ENCODE measurements at places on chromosomes 3 and 15. TPM values are rescaled to one million over a fixed set of nuclear protein-coding genes. Genes with fewer than 3 reads are reported as not detected.

- H3K27ac ChIP-seq: no peak overlapping the region
- H3K4me1 ChIP-seq: peaks cover 38% of the 10 kb centered on the region
- H3K27me3 ChIP-seq: no peaks in the 10 kb centered on the region
- no peak overlapping the region for H3K4me3 ChIP-seq
- H3K36me3 ChIP-seq: no peaks in the 10 kb centered on the region
Measured at GRCh38 chr3:111726788-111727305, 131.7 kb upstream of the ZBED2 start.

DNA sequence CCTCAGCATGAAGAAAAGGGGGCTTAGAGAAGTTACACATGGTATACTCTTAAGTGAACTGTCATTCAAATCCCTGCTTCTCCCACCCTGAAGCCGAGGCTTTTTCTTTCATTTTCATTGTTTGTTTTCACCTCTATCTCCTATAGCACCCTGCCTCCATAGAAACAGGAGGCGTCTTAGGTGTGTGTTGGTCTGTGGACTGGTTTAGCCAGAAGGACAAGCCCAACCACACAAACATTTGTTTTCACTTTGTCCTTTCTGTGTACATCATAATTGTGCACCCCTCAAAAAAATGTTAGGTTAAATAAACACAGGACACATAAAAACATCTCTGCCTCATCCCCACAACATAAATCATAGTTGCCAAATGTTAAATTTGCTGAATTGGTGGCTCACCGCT, 73.3 kb upstream of the UBE2E2 start:
- DNase-seq: no peak
- H3K27ac ChIP-seq: no peak overlapping the region
- peaks cover 6% of the 10 kb centered on the region for H3K36me3 ChIP-seq
- H3K27me3 ChIP-seq: peaks cover 18% of the 10 kb centered on the region

DNA sequence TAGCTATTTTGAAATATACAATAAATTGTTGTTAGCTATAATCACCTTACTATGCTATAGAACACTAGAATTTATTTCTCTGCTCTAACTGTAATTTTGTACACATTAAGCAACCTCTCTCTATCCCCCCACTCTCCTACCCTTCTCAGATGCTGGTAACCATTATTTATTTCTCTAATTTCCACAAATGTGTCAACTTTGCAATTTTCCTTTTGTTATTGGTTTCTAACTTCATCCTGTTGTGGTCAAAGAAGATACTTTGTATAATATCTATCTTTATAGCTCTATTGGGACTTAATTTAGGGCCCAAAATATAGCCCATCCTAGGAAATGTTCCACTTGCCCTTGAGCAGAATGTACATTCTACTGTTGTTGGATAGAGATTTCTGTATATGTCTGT, 229.3 kb downstream of the SATB1 start:
- no peak overlapping the region for H3K27ac ChIP-seq
- H3K36me3 ChIP-seq: no peaks in the 10 kb centered on the region
- DNase-seq: no peak
- peaks cover 6% of the 10 kb centered on the region for H3K4me1 ChIP-seq

GRCh38 chr15:26702381-26702780, 70.5 kb downstream of the GABRB3 start:
- no peak overlapping the region for H3K27ac ChIP-seq
- no peak for DNase-seq
- no peaks in the 10 kb centered on the region for H3K36me3 ChIP-seq
- no peaks in the 10 kb centered on the region for H3K27me3 ChIP-seq
- no peak overlapping the region for H3K4me3 ChIP-seq
- no peaks in the 10 kb centered on the region for H3K4me1 ChIP-seq

GRCh38 chr3:50572158-50572557, 2.8 kb downstream of the HEMK1 start:
- peak; percentile 74 for DNase-seq
- H3K27me3 ChIP-seq: no peaks in the 10 kb centered on the region
- peaks cover 5% of the 10 kb centered on the region for H3K36me3 ChIP-seq
- H3K4me3 ChIP-seq: no peak overlapping the region

DNA sequence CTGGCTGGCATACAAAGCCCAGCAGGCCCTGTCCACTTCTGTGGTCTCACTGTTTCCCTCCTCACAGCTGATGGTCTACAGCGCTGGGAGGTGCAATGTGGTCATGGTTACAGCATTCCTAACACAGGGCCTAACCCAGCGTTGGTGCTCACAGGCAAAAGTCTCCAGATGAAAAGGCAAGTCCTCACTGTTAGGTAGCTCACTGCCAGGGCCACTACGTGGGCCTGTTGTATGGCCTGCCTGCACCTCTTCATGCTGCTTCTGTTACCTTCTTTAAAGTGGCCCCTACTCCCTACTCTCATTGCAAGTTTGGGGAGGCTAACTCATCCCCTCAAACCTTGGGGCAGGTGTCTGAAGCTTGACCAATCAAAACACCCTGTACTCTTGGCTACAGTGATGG, 31.3 kb downstream of the CCDC13 start:
- H3K27me3 ChIP-seq: no peaks in the 10 kb centered on the region
- DNase-seq: no peak
- no peaks in the 10 kb centered on the region for H3K36me3 ChIP-seq
- H3K27ac ChIP-seq: no peak overlapping the region

DNA sequence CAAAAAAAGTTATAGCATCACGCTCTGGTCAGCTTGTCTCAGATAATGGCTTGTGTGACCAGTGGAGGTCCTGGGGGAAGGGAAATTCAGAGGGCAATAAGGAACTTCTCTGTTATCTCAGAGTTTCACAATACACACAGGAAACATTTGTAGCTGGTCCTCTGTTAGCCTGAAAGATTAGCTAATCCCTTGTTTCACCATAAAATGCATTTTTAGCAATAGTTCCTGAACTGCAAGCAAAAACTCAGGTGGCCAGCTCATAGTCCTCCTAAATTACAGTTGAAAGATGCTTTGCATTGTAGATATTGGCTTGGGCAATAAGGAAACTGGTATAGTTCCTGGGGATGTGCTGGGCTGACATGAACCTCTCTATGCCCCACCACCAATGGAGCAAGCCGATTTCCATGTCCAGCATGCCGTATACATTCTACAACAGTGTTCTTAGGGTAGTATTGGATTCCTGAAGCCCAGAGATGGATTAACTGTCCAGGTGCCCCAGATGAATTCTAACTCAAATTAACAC, 141.5 kb upstream of the TBL1XR1 start:
- no peak overlapping the region for H3K27ac ChIP-seq
- H3K4me3 ChIP-seq: no peak overlapping the region
- no peaks in the 10 kb centered on the region for H3K36me3 ChIP-seq
- peak; percentile 54 for DNase-seq
- peaks cover 23% of the 10 kb centered on the region for H3K4me1 ChIP-seq

- H3K36me3 ChIP-seq: no peaks in the 10 kb centered on the region
- H3K27me3 ChIP-seq: no peaks in the 10 kb centered on the region
- no peak overlapping the region for H3K27ac ChIP-seq
- peaks cover 26% of the 10 kb centered on the region for H3K4me1 ChIP-seq
- H3K4me3 ChIP-seq: no peak overlapping the region
Measured at GRCh38 chr3:142858043-142858442, 30.8 kb downstream of the PCOLCE2 start.

GRCh38 chr3:182484682-182485081, 308.6 kb upstream of the ATP11B start:
- DNase-seq: no peak
- H3K4me1 ChIP-seq: no peaks in the 10 kb centered on the region
- no peaks in the 10 kb centered on the region for H3K36me3 ChIP-seq
- H3K27ac ChIP-seq: no peak overlapping the region

DNA sequence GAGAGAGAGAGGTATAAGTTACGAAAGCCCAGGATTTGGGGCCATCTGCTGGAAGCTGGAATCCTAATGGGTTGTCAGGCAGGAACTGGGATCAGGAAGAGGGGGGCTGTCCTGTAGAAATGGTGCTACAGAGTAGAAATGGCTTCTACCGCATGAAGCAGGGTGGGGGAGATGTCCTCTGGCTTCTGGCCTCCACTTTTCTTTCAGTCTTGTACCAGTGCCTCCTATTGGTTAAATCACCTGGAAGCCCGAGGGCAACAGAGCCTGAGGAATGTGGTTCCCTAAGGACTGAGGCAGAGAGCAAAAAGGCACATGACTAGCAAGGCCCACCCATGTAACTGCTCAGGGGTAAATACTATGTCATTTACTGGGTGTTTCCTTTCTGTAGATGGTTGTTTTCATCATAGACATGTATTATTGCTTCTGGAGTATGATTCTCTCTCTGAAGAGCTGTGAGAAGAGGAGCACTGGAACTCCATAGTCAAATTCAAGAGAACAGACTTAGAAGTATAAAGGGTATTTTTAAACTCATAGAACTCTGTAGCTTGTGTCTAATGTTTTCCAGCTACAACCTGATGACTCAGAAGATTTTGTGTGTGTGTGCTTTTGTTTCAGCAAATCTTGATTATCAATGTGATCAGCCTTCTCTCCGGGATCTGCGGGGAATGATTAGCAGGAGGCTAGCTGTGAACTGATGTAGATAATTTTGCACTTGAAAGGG, 20.2 kb upstream of the MITF start:
- no peak overlapping the region for H3K27ac ChIP-seq
- H3K27me3 ChIP-seq: no peaks in the 10 kb centered on the region
- peaks cover 16% of the 10 kb centered on the region for H3K4me1 ChIP-seq
- DNase-seq: no peak

GRCh38 chr3:194128202-194128918, 7.6 kb upstream of the HES1 start:
- H3K27ac ChIP-seq: no peak overlapping the region
- peaks cover 12% of the 10 kb centered on the region for H3K27me3 ChIP-seq
- H3K4me3 ChIP-seq: no peak overlapping the region
- H3K4me1 ChIP-seq: peaks cover 7% of the 10 kb centered on the region

GRCh38 chr15:60079210-60079609, 75.1 kb downstream of the FOXB1 start:
- no peak overlapping the region for H3K27ac ChIP-seq
- H3K4me1 ChIP-seq: peaks cover under 1% of the 10 kb centered on the region
- no peak for DNase-seq
- no peaks in the 10 kb centered on the region for H3K27me3 ChIP-seq
- H3K36me3 ChIP-seq: no peaks in the 10 kb centered on the region

- H3K4me1 ChIP-seq: peaks cover 5% of the 10 kb centered on the region
- no peaks in the 10 kb centered on the region for H3K36me3 ChIP-seq
- peak; percentile 76 for DNase-seq
- no peak overlapping the region for H3K27ac ChIP-seq
- H3K4me3 ChIP-seq: no peak overlapping the region
- peaks cover 20% of the 10 kb centered on the region for H3K27me3 ChIP-seq
Measured at GRCh38 chr15:42137461-42138261, 18.8 kb downstream of the PLA2G4F start.

DNA sequence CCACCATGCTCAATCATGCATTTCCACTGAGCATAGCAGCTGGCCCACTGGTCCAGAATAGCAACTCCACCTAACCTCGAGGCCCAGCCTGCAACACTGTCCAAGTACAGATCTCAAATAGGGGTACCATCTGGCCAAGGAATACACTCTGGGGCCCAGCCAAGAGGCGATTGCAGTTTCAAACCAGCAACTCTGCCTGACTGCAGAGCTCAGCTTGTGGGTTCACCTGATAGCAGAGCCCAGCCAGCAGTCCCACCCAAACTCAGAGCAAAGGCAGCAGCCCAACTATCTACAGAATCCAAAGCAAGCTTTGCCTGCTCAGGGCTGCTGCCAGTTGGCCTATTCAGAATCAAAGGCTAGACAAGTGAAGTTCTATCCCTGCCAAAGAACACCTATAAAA, 30.5 kb downstream of the POLQ start:
- H3K27me3 ChIP-seq: no peaks in the 10 kb centered on the region
- no peak overlapping the region for H3K27ac ChIP-seq
- DNase-seq: no peak
- H3K36me3 ChIP-seq: peaks cover 14% of the 10 kb centered on the region

GRCh38 chr3:62774221-62774620, 101.0 kb downstream of the CADPS start:
- no peaks in the 10 kb centered on the region for H3K27me3 ChIP-seq
- DNase-seq: peak; percentile 6
- peaks cover 6% of the 10 kb centered on the region for H3K4me1 ChIP-seq
- H3K27ac ChIP-seq: no peak overlapping the region
- H3K4me3 ChIP-seq: no peak overlapping the region

DNA sequence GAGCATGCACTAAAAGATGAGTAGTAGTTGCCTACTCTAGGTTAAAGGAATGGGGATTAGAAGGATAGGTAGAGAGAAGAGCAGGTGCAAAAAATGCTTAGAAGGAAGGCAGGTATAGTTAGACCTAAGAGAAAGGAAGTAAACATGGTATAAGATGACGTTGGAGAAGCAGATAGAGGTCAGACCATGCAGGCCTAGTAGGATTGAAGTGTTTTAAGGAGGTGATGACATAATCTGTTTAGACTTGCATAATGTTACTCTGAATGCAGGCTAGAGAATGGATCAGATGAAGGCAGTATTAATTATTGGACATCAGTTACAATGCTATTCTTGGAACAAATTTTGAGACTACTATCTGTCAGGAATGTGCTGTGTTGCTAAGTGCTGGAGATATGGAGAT, 11.1 kb upstream of the ECT2 start:
- no peaks in the 10 kb centered on the region for H3K36me3 ChIP-seq
- no peak overlapping the region for H3K27ac ChIP-seq
- DNase-seq: no peak
- H3K27me3 ChIP-seq: no peaks in the 10 kb centered on the region
- H3K4me1 ChIP-seq: no peaks in the 10 kb centered on the region

DNA sequence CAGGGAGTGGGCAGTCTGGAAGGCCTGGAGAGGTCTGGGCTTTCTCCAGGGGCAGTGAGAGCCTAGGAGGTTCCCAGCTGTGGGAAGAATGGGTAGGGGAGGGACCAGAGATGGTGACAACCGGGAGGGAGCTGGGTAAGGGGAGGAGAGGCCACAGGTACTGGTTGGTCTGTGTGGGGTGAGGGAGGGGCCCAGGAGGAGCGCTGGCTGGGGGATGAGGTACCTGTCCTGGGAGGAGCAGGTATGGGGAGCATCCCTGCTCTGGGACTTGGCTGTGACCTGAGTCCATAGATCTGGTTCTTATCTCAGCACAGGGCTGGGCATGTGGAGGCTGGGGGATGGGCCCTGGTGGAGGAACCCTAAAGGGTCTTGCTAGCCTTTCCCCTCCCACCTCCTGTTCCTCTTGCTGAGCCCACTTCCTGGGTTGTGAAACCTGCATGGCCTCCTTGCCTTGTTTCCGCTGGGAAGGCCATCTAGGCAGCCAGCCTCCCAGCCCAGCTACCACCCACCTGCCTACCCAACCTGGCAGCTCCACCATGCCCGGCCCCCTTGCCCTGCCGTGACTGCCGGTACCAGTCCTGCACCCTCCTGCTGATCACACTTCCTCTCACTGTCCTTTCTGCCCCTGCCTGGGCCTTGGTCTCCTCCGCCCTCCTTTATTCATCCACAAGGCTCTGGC, 11.0 kb downstream of the PRKCD start:
- no peak for DNase-seq
- peaks cover 5% of the 10 kb centered on the region for H3K36me3 ChIP-seq
- no peak overlapping the region for H3K4me3 ChIP-seq
- H3K4me1 ChIP-seq: peaks cover 6% of the 10 kb centered on the region
- H3K27me3 ChIP-seq: no peaks in the 10 kb centered on the region

The MEGF11 gene
- 0.39 TPM for total RNA-seq

The COLQ gene
- 1.4 TPM for total RNA-seq

The FSD2 gene
- not detected for total RNA-seq

The DBR1 gene
- total RNA-seq: 12.4 TPM

The PRICKLE2 gene
- 9.6 TPM for total RNA-seq

The TMOD2 gene
- 5.3 TPM for total RNA-seq

The ISLR2 gene
- total RNA-seq: not detected

The SLC24A5 gene
- total RNA-seq: not detected

The DNAJC17 gene
- 55.1 TPM for total RNA-seq

Measured in MCF 10A (cell line).